ENCODE measurements at places on chromosomes 12 and 14.

- no peak for DNase-seq
Measured at GRCh38 chr12:13534645-13535398, 338.3 kb downstream of the EMP1 start.

- no peak for DNase-seq
Measured at GRCh38 chr12:100737168-100737567, 57.4 kb upstream of the ANO4 start.

DNA sequence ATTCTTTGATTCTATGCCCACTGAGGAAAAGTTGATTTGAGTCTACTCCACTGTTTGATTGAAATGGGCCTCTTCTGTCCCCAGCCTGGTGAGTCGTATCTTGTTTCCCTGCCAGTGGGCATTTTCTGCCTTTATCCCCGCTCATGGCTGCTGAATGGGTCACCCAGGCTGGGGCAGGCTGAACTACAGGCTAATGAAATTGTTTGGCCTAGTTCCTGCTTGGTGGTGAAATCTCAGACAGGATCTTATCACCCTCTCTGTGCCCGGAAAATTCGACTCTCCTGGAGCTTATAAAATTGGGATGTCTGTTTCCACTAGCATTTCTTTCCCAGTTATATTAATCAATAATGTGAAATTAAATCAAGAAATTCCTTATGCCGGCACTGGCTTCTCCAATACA, 65.0 kb downstream of the CHST11 start:
- no peak for DNase-seq

GRCh38 chr12:88238406-88238805, 96.3 kb downstream of the TMTC3 start:
- DNase-seq: no peak

DNA sequence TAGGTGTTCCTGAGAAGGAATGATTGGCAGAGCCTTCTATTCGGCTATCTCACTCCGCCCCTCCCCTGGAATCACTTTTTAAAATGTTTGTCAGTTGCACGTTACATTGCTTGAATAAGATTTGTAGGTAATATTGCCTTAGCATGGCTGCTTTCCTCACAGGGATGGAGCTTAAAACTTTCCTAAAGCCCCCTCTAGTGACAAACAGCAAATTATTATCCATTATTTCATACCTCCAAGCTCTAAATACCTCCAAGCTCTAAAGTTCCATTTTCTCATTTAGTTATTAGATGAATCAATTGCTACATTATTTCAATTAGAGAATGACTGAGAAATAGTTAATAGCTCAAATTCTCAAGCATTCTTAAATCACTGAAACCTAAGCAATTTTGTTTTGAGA, 5.1 kb upstream of the SPATA7 start:
- DNase-seq: no peak

- DNase-seq: no peak
Measured at GRCh38 chr12:121794534-121795033, 1.1 kb upstream of the RHOF start.

GRCh38 chr12:118398940-118399339, 22.6 kb downstream of the SUDS3 start:
- DNase-seq: no peak

DNA sequence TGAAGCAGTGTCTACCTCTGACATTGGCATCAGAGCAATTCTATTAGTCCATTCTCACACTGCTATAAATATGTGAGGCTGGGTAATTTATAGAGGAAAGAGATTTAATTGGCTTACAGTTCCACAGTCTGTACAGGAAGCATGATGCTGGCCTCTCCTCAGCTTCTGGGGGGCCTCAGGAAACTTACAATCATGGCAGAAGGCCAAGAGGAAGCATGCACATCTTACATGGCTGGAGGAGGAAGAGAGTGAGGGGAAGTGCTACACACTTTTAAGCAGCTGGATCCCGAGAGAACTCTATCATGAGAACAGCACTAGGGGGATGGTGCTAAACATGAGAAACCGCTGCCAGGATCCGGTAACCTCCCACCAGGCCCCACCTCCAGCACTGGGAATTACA, 25.7 kb upstream of the SEL1L start:
- no peak for DNase-seq

GRCh38 chr12:41034686-41035085, 153.4 kb upstream of the PDZRN4 start:
- no peak for DNase-seq

DNA sequence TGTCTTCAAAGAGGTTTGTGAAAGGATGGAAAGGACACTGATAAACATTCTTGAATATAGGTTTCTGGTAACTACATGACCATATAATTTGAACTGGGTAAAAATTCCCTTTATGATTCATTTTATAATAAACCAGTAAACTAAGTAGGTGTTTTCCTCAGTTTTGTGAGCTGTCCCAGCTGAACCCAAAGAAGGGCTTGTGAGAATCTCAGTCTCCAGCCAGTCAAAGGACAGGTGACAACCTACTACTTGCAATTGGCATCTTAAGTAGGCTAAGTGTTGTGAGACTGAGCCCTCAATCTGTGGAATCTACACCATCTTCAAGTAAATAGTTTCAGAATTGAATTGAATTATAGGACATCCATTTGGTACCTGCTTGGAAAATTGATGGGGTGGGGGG, 75.2 kb downstream of the MYF5 start:
- DNase-seq: no peak

DNA sequence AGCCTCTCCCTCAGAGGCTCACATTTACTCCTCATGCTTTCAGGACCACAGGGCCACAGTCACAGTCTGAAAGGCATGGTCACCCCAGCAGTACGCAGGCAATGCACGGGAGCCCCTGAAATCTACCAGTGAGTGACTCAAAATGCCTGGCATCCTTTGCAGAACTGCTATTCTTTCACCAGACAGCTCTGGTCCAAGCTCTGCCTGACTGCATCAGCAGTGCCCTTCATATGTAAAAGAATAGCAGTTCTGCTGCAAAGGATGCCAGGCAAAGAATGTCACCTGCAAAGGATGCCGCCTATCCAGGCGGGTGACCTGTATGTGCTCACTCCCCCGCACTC, 38.5 kb downstream of the LGMN start:
- no peak for DNase-seq

- DNase-seq: no peak
Measured at GRCh38 chr12:18868717-18869116, 130.8 kb downstream of the CAPZA3 start.

- DNase-seq: no peak
Measured at GRCh38 chr14:40618225-40618898, 988.3 kb upstream of the LRFN5 start.

DNA sequence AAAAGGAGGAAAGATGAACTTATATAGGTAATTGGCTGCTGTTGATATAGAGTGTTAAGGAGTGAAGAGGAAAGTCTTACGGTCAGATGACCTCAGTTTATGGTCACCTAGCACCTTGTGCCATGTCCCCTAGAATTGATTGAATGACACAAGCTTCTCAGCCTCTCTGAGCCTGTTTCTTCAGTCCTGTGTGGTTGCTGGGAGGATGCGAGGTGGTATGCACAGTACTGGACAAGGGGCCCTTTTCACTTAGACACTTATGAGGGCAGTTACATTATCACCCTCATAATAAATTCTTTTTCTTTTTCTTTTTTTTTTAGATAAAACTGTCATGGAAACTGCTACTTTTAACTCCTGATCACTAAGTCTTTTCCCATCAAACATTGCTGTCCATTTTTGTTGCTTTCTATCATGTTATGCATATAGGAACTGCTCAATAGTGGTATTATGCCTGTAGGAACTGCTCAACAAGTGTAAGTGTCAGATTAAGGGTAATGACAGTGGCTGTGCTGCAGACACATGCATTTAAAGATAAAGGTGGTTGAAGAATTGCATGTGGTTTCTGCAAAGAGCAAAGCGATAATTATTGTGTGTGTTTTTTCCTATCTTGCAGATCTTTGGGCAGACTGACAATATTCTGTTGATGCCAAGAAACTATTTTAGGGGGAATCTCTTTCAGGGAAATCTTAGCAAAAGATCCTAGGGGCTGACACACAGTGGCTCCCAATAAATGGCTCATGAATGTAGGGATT, 11.6 kb downstream of the ANO6 start:
- DNase-seq: no peak

DNA sequence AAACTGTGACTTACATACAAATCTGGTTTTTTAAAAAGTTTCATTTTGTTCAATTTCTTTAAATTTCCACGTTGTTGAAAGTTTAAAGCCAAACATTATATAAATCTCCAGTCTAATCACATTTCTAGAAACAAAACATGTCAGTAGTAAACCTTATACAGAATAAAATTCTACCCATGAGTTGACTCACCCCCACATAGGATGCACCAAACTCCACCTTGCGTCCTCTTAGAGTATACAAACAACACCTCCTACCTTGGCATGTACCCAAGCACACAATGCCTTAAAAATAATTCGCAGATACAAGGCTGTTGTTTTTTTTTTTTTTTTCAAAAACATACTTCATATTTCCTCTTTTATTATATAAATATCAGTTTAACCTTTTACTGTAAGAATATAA, 3.3 kb downstream of the FBXL14 start:
- peak; percentile 43 for DNase-seq

DNA sequence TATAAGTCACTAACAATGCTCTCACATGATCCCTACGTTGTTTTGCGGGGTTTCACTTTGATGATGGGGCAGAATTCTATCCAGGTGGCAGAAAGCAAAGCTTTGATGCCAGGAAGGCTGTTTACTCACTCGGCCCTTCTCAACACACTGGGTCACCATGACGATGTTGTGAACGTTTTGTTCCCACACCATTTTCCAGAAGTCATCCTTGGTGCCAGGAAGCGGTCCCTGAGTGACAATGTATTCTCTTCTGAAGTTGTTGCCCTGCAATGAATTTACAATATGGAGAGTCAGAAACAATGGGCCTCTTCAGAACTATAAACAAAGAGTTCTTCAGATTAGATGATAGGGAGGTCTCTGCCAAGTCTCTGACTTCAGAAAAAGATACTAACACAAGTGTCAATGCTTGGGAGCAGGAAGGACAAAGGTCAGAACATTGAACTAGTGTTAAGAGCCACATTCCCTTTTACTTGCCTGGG, 101.3 kb downstream of the PTPRB start:
- DNase-seq: no peak

GRCh38 chr12:76480796-76481195, 78.8 kb downstream of the OSBPL8 start:
- no peak for DNase-seq

- peak; percentile 9 for DNase-seq
Measured at GRCh38 chr12:62640910-62641448, 174.4 kb downstream of the MON2 start.

- DNase-seq: no peak
Measured at GRCh38 chr12:31337952-31338351, 12.0 kb upstream of the SINHCAF start.

- DNase-seq: no peak
Measured at GRCh38 chr14:95185767-95186392, 28.6 kb upstream of the DICER1 start.

DNA sequence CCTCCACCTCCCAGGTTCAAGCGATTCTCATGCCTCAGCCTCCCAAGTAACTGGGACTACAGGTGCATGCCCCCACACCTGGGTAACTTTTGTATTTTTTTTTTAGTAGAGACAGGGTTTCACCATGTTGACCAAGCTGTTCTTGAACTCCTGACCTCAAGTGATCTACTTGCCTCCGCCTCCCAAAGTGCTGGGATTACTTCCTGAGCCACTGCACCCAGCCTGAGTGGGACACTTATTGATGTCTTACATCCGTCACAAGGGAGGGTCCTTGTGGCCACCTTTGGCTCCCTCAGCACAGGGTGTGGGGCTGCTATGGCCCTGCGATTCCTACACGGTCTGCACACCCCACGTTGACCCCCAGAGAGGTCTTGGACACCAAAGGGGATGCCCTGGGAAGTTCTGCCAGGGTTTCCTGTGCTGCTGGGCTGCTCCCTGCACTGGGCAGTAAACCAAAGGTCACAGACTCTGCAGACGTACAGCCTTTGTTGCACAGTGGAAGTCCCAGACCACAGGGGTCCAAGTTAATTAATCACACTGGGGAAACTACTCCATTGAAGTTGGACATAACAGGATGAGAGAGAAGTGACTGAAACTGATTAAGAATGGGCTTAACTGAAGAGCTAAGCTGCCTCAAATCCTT, 95.7 kb downstream of the SAMD4A start:
- DNase-seq: no peak

DNA sequence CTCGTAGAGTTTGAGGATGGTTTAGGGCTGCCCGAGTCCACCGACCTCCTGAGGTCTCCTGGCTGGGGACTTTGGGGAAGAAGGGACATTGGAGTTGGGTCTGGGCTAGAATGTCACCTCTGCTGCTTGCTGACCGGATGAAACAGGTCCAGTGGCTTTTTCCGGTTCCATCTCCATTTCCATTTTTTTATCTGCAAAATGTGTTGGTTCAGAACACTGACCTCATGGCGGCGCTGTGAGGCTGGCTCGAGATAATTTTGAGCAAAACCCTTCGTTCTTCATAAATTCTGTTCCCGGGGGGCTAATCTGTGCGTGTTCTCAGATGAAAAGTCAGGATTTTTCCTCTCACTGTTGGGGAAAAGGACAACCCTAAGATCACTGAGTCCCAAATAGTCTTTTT, 11.7 kb upstream of the MYL2 start:
- DNase-seq: no peak

DNA sequence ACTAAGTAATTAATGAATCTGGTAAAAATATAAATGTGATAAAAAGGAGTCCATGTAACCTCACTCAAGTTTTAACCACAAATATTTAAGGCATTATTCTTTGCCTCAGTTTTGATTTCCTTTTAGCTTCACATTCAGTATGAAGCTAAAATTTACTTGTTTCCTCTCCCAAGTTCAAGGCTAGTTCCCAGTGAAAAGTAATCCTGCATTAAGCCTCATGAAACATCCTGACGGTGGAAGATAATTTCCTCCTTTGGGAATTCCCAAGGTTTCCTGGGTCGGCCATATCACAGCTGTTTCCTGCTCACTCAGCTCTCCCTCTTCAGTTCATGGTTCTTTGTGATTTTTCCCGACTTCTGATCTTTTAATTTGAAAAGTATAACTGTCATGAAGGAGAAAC, 1256.8 kb upstream of the FLRT2 start:
- no peak for DNase-seq

DNA sequence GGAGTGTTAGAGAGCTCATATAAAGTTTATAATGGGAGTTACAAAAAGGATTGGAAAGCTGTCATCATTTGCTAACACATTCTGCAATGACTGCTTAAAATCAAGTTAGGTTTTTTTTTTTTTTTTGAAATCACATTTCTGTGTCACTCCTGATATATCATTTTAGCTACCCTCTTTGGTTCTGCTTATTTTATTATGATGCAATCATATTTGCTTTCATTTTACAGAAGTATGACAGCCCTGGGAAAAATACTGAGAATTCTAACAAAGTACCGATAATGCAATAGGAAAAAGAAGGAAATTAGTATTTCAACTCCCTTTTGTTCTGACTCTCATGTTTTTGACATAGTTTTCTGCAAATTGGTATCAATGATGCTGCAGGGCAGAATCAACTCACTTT, 71.6 kb upstream of the MDGA2 start:
- DNase-seq: no peak

DNA sequence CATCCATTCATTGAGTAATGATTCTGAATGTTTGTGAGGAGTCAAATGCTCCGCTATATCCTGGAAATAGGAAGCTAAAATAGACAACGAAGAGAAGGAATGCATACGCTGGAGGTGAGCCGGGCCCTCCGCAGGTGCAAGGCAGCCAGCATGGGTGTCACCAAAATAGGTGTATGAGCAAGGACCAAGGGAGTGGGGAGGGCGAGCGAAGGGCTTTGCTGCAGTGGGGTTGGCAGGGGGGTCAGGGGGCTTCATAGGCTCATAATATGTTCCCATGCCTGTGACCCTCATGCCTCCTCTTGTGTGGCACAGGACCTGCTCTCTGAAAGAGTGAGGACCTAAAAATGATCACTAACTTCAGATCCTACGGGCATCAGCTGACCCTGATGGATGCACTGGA, 73.0 kb downstream of the PRMT8 start:
- DNase-seq: no peak

GRCh38 chr14:65268594-65268993, 143.9 kb upstream of the FUT8 start:
- DNase-seq: no peak
